ENCODE measurements at places on chromosomes 16 and 17.

GRCh38 chr17:30558686-30559545 is 81.7 kb downstream of the GOSR1 start:
- DNase-seq: no peak

DNA sequence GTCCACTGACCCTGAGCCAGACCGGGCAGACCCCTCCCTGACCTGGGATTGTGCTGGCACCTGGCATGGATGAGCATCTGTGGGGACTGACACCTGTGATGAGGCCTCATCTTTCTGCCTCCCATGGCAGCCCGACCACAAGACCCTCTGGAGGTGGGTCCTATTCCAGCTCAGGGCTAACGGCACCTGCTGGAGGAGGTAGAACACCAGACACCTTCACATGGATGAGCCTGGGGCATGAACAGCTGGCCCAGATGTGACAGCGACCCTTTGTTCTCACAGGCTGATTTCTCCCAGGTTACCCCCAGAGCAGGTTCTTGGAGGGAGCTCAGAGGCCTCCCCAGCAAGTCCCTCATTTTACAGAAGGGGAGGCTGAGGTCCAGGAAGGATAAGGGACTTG is 46.4 kb upstream of the PIK3R6 start:
- DNase-seq: no peak

GRCh38 chr16:23570992-23571632 is 13.6 kb downstream of the UBFD1 start:
- DNase-seq: peak; percentile 2

GRCh38 chr16:9602189-9602588 is 510.7 kb downstream of the HAPSTR1 start:
- no peak for DNase-seq

DNA sequence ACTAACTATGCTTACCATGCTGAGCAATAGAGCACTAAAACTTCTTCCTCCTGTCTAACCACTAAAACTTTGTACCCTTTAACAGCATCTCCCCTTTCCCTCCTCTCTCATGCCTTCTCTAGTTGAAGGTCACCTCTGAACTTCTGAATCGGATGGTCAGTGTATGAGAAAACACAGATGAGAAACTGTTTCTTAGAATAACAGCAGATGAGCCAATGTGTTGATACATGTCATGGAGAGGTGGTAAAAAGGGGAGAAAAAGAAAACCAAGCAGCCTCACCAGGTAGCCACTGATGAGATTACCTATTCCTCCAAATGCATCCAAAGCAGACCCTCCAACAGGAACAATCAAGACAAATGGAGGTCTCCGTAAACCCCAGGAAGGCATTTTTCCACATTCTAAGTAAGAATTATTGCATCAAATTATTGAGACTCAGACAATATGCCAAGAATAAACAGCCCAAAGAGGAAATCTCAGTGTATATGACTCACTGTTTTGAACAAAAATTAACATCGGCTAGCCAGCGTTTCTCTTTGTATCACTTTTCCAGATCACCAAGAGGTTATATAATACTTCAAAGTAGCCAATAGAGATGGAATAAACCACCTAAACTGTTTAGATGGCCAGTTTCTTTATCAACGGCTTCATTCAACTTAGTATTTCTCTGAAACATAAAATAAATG is 793.3 kb upstream of the SOX9 start:
- no peak for DNase-seq

- DNase-seq: peak; percentile 43
Observed at GRCh38 chr16:19898924-19899604, 14.4 kb upstream of the GPRC5B start.

- DNase-seq: no peak
Observed at GRCh38 chr16:4726616-4727015, 7.5 kb downstream of the ANKS3 start.

DNA sequence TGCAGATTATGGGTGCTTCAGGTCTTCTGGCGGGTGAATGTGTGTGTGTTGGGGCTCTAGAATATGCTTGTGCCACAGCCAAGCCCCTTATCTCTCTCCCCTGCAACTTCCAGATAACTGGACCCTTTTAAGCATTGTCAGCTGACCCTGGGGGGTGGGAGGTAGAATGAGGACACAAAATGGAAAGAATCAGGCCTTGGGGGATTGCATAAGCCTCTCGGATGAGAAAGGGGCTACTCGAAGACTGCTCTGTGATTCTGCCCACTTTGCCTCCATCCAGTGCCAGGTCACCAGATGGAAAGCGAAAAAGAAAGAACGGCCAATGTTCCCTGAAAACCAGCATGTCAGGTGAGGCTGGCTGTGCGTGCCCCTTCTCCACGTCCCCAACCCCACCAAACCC is 13.8 kb downstream of the THRA start:
- no peak for DNase-seq

- DNase-seq: no peak
Observed at GRCh38 chr17:7146115-7146514, 31.5 kb upstream of the ASGR2 start.

- no peak for DNase-seq
Observed at GRCh38 chr17:8873801-8874715, 6.6 kb upstream of the PIK3R6 start.

GRCh38 chr17:8439681-8440080 is 4.0 kb downstream of the NDEL1 start:
- DNase-seq: no peak

DNA sequence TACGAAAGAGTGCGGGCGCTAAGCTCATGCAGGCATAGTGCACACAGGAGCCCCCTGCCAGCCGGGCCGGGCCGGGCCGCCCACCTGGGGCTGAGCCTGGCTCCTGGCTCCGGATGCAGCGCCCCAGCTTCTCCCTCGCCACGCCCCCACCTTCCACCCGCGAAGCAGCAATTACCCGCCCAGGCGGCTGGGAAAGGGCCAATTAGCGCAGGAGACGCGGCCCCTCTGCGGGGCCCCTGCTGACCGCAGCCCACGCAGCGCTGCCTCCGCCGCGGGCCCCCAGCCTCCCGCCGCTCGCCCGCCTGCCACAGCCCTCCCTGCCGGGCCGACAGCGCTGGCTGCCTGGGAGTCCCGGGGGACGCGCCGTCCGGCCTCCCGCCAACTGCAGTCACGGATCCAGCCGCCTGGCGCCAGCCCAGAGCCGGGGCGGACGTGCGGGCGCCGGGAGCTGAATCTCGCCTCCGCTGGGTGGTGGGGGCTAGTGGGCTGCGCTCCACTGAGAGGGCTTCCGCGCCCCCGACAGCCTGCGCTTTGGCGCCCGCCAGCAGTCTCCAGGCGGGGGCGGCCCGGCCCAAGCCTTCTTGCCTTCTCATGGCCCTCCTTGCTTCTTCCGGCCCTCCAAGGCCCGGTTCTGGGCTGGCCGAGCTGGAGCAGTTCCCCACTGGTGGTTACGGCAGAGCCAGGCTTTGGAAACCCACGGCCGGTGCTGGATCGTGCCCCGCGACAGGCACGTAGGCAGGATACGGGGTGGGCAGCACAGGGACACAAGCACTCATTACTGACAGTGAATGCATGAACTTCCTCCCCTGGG is 14.9 kb upstream of the CBFB start:
- peak; percentile 55 for DNase-seq

- DNase-seq: no peak
Observed at GRCh38 chr17:65514082-65514481, 47.4 kb downstream of the AXIN2 start.

DNA sequence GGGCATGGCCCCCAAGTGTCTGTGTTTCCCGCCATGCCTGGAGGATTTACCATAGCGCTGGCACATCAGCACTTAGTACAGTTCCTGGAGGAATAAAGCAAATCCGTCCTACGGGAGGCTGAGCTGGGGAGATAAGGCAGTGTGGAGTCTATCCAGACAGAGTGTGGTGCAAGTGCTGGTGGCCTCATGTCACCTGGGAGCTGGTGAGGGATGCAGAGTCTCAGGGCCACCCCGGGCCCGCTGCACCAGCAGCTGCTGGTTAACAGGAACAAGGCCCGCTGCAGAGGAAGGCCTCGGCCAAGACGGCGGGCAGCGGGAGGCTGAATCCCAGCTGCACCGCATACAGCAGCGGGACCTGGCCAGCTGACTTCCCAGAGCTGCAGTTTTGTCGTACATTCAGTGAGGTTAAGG is 57.3 kb upstream of the CDC42EP4 start:
- no peak for DNase-seq

- DNase-seq: no peak
Observed at GRCh38 chr16:16149710-16150116, 73.6 kb downstream of the ABCC6 start.

DNA sequence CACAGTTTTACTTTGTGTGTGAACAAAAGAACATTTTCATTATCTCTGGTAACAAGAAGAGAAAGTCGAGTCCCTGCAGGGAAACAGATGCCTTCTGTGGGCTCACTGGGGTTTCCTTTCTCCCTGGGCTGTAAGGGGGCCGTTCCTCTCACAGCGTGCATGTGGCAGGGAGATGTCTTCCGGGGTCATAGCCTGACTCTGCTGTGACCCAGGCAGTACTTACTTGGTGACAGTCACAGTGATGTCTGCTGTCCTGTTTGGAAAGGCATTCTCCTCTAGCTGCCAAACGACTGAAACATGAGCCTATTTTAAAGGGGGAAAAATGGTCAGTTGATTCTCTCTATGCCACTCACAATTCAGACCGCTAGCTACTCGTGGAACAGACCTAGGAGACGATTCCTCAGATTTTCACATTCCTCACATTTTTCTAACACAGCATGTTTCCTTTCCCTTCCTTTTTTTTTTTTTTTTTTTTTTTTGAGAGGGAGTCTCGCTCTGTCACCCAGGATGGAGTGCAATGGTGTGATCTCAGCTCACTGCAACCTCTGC is 7.3 kb downstream of the HASPIN start:
- DNase-seq: no peak

- peak; percentile 77 for DNase-seq
Observed at GRCh38 chr16:31265329-31266245, 5.8 kb downstream of the ITGAM start.

GRCh38 chr17:80394629-80395216 is 20.2 kb upstream of the ENDOV start:
- DNase-seq: no peak

DNA sequence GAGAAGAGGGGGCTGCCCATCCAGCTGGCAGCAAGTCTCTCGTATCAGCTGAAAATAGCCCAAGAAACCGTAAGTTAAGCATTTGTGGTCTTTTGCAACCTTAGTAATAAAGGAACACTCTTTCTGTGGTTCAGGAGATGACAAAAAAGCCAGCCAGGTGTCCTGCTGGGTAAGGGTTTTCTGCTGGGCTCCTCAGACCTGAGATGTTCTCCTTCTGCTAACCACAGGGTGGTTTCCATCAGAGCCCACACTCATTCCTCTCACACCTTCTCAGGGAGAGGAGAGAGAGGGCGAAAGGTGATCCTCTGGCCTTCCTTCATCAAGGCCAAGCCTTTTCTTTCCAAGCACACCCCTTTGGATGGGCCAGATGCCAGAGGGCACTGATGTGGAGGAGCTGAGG is 70.7 kb downstream of the TEX14 start:
- no peak for DNase-seq

DNA sequence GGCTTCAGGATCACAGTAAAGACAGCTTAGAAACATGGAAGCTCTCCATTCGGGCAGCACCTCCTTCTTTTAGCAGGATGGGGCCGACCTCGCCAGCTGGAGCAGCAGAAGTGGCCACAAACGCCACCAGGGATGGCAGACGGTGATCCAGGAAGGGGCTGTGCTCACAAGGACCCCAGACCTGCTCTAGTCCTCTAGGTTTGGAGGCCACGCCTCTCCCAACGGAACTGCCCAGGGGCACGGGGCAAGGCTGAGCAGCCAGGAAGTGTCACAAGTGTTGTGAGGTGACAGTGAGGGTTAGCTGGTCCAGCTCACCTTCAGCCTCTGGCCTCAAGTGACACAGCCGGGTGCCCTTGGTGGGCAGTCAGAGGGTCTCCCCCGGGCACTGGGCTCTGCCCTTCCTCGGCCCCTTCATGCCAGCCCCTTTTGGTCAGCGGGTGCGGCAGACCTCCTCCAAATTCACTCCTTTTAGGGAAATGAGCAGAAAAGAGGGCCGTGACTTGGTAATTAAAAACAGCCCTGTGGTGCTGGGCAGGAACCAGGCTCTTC is 20.4 kb downstream of the CEP295NL start:
- no peak for DNase-seq

DNA sequence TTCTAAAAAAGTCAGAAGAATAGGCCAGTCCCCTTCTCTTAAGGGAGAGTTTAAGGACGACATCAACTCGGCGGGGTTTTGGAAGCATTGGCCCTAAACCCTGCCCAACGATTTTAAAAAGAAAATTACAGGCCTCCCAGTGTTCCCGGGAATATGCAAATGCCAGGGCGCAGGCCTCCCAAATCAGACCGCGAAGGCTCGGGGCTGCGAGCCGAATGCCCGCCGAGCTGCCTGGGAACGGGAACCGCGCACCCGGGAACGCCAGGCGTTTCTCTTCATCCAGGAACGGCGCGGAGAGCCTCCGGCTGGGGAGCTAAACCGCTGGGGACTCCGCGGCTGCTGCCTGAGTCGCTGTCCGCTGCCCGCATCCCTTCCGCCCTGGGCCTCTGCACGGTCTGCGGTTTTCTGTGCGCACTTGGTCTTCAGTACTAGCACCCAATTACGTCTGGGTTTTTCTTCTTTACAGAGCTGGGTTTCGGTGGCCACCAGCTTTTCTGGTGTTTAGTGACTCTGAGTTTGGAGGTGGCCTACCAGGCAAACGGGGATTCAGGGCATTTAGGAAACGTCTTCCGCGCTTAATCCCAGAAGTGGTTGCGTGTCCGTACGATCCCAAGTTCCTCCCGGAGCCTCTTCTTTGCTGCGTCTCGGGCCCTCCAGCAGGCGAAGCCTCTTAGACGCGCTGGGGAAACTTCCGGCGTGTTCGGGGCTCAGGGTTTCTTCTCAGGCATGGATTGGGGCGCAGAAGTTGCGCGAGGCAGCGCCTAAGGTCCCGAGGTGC is 5.7 kb downstream of the IRX5 start:
- DNase-seq: no peak

DNA sequence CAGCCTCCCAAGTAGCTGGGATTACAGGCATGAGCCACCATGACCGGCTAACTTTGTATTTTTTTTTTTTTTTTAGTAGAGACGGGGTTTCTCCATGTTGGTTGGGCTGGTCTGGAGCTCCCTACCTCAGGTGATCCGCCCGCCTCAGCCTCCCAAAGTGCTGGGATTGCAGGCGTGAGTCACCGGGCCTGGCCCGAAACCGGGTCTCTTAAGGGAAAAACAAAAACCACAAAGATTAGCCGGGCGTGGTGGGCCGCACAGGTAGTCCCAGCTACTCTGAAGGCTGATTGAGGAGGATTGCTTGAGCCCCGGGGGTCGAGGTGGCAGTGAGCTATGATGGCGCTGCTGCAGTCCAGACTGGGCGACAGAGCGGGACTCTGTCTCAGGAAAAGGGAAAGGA is 19.9 kb upstream of the RBL2 start:
- DNase-seq: no peak
